ENCODE measurements at places on chromosomes 2 and 18.

DNA sequence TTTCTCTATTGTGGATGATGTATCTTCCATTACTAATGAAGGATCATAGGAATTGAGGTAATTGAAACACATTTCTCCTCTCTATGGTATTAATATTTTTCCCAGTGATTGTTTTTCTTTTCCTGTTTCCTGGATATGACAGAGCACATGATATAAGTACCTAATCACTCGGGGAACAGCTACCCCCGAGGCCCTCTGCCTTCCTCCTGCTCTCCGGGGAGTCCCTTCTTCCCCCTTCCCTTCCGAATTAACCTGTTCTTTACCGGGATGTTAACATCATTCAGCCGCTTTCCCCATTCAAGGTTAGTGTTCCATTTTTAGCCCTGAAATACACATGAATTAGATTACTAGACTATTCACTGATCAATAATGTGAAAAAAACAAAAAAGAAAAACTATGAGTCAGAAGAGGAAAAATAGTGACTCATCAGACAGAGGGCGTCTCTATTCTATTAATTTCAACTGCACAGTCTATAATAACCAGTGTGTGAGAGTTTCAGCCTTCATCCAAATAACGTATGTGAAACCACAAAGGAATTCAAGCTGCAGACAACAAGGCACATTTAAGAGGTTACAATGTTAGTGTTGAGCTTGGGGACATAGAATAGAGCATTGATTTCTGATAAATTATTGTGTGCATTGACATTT is 450.8 kb downstream of the DLGAP1 start:
- no peak for DNase-seq

DNA sequence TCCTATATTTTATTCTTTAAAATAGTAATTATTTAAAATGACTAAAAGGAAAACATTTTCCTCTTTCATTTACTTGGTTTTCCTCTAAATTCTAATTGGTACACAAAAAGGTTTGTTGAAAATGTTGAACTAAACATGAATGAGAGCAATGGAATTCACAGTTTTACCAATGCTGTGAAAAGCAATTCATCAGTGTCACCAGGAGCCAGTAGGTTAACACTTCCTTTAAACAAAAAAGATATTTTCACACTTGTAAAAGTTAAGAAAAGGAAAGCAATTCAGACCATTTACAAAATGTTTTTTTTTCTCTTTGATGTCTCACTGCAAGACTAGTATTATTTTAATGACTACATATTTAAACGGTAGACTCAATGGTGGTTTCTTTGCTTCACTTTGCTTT is 341.6 kb downstream of the RIT2 start:
- DNase-seq, result no peak

DNA sequence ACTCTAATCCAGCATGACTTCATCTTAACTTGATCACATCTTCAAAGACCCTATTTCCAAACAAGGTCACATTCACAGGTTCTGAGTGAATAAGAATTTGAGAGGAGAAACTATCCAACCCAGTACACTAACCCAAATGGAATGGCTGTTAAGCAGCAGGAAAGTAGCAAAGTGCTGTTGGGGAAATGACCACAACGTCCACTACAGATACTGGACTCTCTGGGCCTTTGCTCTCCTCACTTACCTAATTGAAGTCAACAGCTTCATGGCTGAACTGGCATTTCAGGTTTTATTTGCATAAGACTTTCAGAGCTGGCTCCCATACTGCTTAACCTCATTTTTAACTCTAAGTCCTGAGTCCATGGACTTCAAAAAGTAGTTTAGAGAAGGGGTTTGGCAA is 38.0 kb upstream of the ACVR2A start:
- no peak for DNase-seq

- DNase-seq, result peak; percentile 81
Observed at GRCh38 chr2:208501206-208501605, 94.6 kb downstream of the PTH2R start.

DNA sequence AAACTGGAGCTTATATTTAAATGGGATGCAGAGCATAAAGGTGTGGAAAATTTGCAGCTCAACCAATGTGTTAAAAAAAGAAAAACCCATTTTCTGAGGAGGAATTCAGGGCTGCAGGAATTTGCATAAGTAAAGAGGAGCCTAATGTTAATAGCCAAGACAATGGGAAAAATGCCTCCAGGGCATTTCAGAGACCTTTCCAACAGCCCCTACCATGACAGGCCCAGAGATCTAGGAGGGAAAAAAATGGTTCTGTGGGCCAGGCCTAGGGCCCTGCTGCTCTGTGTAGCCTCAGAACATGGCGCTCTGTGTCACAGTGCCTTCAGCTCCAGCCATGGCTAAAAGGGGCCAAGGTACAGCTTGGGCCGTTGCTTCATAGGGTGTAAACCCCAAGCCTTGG is 719.7 kb upstream of the ACVR2A start:
- DNase-seq, result no peak

DNA sequence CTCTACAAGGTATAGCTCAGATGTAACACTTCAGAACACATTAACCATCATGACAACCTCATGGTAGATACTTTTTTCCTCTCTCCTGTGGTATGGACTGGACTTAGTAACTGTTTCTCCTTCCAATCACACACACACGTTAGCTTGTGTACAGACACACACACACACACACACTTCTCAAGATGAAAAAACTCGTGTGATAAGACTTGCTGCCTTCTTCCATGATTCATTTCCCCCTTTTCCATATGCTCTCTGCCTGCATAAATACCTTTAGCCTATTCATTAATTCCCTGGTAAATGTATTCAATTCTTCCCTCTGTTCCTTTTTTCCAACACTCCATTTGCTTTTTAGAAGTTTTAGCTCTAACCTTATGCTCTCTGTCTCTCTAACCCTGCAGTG is 118.9 kb upstream of the TANK start:
- DNase-seq, result no peak

GRCh38 chr2:227230151-227230550 is 65.7 kb downstream of the COL4A3 start:
- no peak for DNase-seq

- DNase-seq, result peak; percentile 80
Observed at GRCh38 chr2:204228169-204228886, 291.8 kb downstream of the ICOS start.

GRCh38 chr2:10253596-10254372 is 48.9 kb upstream of the HPCAL1 start:
- no peak for DNase-seq

DNA sequence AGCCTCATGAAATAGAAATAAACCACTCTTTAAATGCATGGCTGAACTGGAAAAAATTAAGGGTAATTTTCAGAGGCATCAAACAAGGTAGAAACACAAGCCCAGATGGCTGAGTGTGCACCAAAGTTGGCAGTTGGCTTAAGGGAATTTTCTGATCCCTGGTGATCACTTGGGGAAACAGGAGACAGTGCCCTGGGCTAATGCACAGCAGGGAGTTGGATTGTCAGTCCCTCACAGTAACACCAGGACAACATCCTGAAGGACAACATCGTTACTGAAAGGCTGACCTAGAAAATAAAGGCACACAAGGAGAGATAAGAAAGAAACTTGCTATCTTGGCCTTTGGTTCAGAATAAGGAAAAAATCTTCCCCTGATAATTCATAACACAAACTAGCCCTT is 417.0 kb downstream of the SLC4A3 start:
- DNase-seq, result peak; percentile 51

DNA sequence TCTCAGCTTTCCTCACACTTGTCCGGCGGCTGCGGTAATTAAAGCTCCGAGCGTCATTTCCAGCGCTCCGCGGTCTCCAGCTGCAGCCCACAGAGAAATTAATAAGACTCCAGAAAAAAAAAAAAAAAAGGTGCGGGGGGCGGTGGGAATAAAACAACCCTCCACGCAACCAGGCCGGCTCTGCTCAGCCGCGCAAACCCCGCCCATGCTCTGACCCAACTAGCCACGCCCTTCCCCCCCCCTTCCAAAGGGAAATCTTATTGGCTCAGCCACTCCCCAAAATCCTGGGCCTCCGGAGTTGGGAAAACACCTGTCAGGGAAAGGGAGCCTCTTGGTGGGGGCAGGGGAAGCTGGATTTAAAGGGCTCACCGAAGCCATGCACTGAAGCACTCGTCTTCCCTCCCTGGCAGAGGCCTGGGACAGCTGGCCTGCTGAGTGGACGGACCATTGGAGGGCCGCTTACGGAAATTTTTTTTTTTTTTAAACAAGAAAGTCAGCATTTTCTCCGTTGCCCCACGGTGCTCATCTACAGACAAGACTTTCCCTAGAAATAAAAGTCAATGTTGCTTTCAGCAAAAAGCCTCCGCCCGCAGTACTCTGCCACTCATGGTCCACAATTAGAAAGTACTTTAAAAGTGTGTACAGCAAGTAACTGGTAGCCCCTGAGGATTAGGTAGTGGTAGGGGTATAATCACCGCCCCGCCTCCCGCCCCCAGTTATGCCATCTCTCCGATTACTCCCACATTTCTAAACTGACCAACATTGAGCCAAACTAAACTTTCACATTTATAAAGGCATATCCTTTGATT is 674 bp upstream of the ERBB4 start:
- peak; percentile 10 for DNase-seq

- DNase-seq, result no peak
Observed at GRCh38 chr2:8670580-8670979, 11.3 kb upstream of the ID2 start.

DNA sequence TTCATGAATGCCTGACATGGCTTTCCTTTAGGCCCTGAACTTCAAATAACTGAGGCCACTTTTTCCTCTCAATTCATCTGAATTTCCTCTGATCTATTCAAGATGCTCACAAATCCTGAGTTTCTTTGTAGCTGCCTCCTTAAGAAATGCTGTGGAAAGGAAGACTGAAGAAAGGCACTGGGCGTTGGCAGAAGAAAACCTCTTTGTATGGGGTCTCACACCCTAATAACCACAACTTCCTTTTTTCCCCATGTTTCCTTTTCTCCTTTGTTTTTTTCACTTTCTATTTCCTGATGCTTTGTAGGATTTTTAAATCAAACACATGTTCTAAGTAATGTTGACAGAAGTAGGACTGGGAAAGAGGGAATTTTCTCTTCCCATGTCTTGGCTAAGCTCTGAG is 447.4 kb downstream of the CMPK2 start:
- DNase-seq, result no peak

- DNase-seq, result peak; percentile 68
Observed at GRCh38 chr18:59783138-59783537, 85.9 kb upstream of the CCBE1 start.

GRCh38 chr2:112481050-112481527 is 867 bp upstream of the TTL start:
- DNase-seq, result peak; percentile 85

- DNase-seq, result no peak
Observed at GRCh38 chr2:24830786-24831185, 37.6 kb downstream of the CENPO start.

DNA sequence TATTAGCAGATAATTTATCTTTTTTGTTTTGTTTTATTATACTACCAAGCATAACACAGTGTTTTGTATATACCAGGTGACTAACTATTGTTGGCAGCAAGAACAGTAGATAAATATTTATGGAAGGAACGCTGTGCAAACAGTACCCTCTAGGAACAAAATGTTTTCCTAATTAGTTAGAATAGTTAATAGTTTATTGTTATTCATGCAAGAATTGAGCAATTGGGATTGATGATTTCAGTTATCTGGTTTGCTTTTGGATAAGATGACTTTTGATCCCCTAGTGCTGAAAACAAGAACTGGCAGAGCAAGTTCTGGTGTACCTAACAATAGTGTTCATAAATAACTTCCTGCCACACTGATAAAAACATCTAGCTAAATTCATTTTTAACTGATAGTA is 323.3 kb downstream of the TGIF1 start:
- no peak for DNase-seq

GRCh38 chr18:62325806-62326645 is 916 bp downstream of the TNFRSF11A start:
- DNase-seq, result peak; percentile 47

DNA sequence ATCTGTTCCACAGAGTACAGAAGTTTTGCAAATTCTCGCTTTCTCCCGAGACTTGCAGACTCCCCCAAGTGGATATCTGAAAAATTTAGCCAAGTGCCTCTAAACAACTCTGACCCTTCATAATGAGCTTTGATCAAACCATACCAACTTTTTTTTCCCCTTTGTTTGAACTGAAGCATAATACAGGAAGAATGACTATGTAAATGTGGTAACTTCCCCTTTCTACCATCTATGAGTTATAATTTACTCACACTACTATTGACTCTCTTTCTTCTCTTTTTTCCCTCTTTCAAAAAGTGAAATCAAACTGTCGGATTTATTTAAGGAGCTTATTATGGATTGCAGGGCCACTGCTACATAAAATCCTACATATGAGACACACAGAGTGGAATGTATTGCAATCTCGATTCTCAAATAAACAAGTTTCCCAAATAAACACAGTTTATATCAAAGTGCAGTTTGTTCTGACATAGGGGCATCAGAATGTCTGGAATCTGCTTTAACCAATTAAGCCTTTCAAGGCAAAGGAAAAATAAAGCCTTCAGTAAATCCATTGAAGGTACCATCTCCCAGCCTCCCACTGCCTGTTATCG is 1.4 kb upstream of the ZNF804A start:
- DNase-seq, result no peak

GRCh38 chr2:584863-585823 is 92.1 kb downstream of the TMEM18 start:
- DNase-seq, result peak; percentile 2

- peak; percentile 28 for DNase-seq
Observed at GRCh38 chr2:61911510-61911909, 6.0 kb downstream of the COMMD1 start.

DNA sequence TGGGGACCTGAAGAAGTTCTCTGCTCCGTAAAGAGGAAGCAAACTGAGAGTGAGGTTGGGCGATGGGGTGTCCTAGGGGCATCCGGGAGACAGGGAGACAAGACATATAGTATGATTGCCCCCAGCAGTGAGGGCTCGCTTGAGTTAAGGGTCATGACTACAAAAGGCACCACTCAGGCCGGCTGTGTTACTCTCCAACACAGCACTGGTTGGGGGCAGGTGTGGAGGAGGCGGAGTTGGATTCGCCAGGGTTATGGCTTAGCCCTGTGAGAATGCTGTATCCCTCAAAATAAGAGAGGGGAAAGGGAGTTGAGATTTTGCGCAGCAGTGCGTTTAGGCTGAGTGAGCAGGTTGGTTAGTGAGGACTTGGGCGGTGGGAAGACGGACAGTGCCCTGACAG is 12.0 kb downstream of the DYSF start:
- DNase-seq, result no peak

DNA sequence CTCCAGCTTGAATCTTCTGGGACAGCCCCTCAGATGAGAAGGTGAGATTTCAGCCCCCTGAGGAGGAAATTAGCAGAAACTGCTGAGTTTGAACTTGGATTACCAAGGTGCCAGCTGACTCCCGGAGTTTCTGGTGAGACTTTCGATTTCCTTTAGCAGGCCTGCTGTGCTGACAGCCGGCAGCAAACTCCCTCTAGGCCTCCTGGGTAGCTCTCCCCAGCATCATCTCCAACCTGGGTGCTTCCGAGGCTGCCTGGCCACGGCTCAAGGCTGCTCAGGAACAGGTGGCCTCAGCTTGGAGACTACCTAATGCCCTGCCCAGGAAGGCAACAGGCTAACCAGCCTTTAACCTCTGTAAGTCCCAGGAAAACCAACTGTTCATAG is 16.5 kb downstream of the SDC1 start:
- peak; percentile 87 for DNase-seq

GRCh38 chr18:48668466-48669179 is 129.8 kb downstream of the CTIF start:
- DNase-seq, result no peak

- peak; percentile 76 for DNase-seq
Observed at GRCh38 chr18:80171054-80171872, 62.2 kb downstream of the ADNP2 start.

GRCh38 chr2:113777371-113777770 is 20.9 kb upstream of the SLC35F5 start:
- DNase-seq, result no peak

- DNase-seq, result no peak
Observed at GRCh38 chr18:5619376-5619775, 75.6 kb upstream of the EPB41L3 start.
